ENCODE measurements at places on chromosomes 7 and 10.

- no peak for ATAC-seq
- no peaks in the 10 kb centered on the region for H3K4me1 ChIP-seq
- no peak overlapping the region for H3K27ac ChIP-seq
- H3K27me3 ChIP-seq, result peaks cover 30% of the 10 kb centered on the region
- no peaks in the 10 kb centered on the region for H3K36me3 ChIP-seq
- no peak overlapping the region for H3K4me3 ChIP-seq
Measured at GRCh38 chr10:131814567-131815265, 86.1 kb upstream of the PPP2R2D start.

- H3K27me3 ChIP-seq, result no peaks in the 10 kb centered on the region
- no peak overlapping the region for H3K27ac ChIP-seq
- no peak overlapping the region for H3K4me3 ChIP-seq
- peaks cover 31% of the 10 kb centered on the region for H3K36me3 ChIP-seq
- ATAC-seq, result no peak
Measured at GRCh38 chr7:157208571-157209413, 70.1 kb downstream of the UBE3C start.

- no peaks in the 10 kb centered on the region for H3K27me3 ChIP-seq
- peaks cover 15% of the 10 kb centered on the region for H3K4me1 ChIP-seq
- H3K36me3 ChIP-seq, result peaks cover 28% of the 10 kb centered on the region
Measured at GRCh38 chr10:6119423-6119822, 30.6 kb downstream of the RBM17 start.

- no peak overlapping the region for H3K4me3 ChIP-seq
- H3K27ac ChIP-seq, result no peak overlapping the region
- H3K36me3 ChIP-seq, result no peaks in the 10 kb centered on the region
- H3K27me3 ChIP-seq, result no peaks in the 10 kb centered on the region
- H3K4me1 ChIP-seq, result no peaks in the 10 kb centered on the region
- no peak for ATAC-seq
Measured at GRCh38 chr10:19367176-19367575, 318.6 kb downstream of the MALRD1 start.

DNA sequence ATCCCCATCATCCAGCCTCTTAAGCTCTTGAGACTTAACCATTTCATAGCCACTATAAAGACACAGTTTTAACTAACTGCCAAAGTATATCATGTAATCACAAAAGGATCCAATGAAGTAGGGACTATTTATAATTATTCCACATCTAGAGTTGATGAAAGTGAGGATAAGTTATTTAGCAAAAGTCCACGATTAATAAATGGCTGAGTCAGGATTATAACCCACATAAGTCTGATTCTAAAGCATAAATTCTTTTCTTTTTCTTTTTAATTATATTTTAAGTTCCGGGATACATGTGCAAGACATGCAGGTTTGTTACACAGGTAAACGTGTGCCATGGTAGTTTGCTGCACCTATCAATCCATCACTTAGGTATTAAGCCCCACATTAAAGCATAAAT, 166.1 kb downstream of the PPP1R3A start:
- no peaks in the 10 kb centered on the region for H3K27me3 ChIP-seq
- H3K4me3 ChIP-seq, result no peak overlapping the region
- H3K27ac ChIP-seq, result no peak overlapping the region
- no peaks in the 10 kb centered on the region for H3K4me1 ChIP-seq

DNA sequence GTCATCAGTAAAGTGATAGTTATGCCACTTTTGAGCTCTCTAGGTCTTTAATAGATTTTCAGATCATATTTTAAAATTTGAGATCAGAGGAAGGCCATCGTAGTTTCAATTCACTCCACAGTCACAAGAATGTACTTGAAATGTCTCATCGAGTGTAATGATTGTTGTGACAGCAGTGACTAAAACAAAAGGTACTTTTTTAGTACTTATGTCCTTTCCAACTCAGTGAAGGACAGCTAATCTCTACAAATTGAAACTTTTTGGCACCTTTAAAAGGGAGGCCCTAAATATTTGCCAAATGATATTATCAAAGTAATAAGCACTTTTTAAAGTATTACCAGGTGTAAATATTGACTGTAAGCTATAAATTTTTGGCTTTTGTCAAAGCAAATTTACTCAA, 702.9 kb upstream of the GRM3 start:
- H3K27ac ChIP-seq, result no peak overlapping the region
- ATAC-seq, result no peak
- no peaks in the 10 kb centered on the region for H3K4me1 ChIP-seq

DNA sequence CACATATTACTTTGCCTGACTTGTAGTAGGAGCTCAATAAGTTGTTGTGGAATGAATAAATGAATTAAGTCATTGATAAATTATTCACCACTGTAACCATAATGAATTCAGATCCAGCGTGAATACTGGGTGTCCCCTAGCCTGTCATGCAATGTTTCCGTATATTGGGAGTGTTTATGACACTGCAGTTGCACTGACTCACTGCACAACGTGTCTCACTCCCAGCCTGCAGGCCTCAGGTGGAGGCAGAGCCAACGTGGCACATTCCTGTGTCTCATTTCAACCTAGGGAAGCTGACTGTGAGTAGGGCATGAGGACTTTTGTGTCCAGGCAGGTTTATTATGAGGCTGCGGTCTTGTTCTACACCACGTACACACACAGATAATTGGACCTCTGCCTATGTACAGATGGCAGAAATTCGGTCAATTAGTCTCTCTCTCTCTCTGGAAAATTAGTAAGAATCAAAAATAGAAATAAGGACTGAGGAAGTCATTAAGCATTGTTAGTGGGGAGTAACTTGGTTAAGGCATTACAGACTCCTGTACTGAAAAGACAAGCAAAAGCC, 299.1 kb upstream of the IGFBP3 start:
- no peaks in the 10 kb centered on the region for H3K27me3 ChIP-seq
- no peak overlapping the region for H3K4me3 ChIP-seq
- no peak overlapping the region for H3K27ac ChIP-seq
- no peaks in the 10 kb centered on the region for H3K36me3 ChIP-seq
- ATAC-seq, result no peak
- H3K4me1 ChIP-seq, result no peaks in the 10 kb centered on the region

- ATAC-seq, result no peak
- peaks cover 15% of the 10 kb centered on the region for H3K4me1 ChIP-seq
- H3K4me3 ChIP-seq, result no peak overlapping the region
Measured at GRCh38 chr10:123139521-123140163, 3.9 kb downstream of the HMX3 start.

GRCh38 chr7:44264221-44264931, 61.0 kb downstream of the CAMK2B start:
- H3K27me3 ChIP-seq, result peaks cover 44% of the 10 kb centered on the region
- no peaks in the 10 kb centered on the region for H3K36me3 ChIP-seq
- ATAC-seq, result no peak

DNA sequence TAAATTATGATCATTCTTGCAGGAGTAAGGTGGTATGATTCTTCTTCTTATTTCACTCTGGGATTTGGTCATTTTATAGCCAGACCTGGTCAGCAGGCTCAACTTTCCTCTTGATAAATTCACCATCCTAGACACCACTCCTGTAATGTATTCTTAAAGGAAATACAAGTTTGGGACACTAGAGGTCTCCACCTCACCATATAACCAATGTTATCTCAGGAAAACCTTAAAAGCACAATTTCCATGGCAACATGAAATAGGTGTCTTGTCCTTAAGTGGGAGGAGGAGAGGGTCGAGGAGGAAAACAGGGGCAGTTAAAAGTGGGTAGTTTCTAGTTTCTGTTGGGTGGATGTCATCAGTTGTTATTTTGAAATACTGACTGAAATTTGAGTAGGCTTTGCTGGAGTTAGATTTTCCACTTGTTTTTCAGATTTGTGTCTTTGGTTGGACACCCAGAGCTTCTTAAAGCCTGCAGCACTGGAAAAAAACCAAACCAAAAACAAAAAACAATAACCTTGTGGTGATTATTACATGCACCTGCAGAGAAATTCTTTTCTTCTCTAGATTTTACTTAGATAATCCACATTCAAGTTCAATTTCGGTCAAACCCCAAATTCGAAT, 163.1 kb downstream of the PRKCQ start:
- peak; percentile 53 for ATAC-seq
- H3K4me1 ChIP-seq, result no peaks in the 10 kb centered on the region
- no peaks in the 10 kb centered on the region for H3K27me3 ChIP-seq
- H3K4me3 ChIP-seq, result no peak overlapping the region

DNA sequence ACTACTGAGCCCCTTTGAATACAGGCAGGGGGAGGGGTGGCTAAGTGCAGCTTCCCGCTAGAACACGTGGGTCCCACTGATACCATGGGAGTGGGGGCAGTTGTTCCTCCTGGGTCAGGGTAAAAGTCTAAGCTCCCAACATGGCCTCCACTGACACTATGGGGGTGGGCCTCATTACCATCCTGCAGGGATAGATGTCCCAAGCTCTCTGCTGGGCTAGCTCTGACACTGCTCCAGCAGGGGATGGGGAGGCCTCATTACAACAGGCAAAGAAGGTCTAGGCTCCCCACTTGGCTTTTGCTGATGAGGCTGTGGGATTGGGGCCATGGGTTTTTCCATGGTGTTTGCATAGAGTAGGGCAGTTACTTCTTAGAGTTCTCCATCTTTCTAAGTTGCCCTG, 51.5 kb downstream of the STK17A start:
- H3K36me3 ChIP-seq, result peaks cover 67% of the 10 kb centered on the region
- no peaks in the 10 kb centered on the region for H3K27me3 ChIP-seq
- H3K27ac ChIP-seq, result peak overlapping the region; percentile 79
- ATAC-seq, result no peak

GRCh38 chr10:84015877-84016595, 123.3 kb upstream of the GHITM start:
- H3K27ac ChIP-seq, result no peak overlapping the region
- peaks cover 5% of the 10 kb centered on the region for H3K36me3 ChIP-seq
- no peak overlapping the region for H3K4me3 ChIP-seq
- H3K27me3 ChIP-seq, result peaks cover 53% of the 10 kb centered on the region
- ATAC-seq, result no peak

GRCh38 chr10:14327527-14327926, 3.2 kb downstream of the FRMD4A start:
- H3K36me3 ChIP-seq, result no peaks in the 10 kb centered on the region
- H3K4me1 ChIP-seq, result no peaks in the 10 kb centered on the region
- no peak overlapping the region for H3K4me3 ChIP-seq
- H3K27ac ChIP-seq, result no peak overlapping the region
- ATAC-seq, result no peak

DNA sequence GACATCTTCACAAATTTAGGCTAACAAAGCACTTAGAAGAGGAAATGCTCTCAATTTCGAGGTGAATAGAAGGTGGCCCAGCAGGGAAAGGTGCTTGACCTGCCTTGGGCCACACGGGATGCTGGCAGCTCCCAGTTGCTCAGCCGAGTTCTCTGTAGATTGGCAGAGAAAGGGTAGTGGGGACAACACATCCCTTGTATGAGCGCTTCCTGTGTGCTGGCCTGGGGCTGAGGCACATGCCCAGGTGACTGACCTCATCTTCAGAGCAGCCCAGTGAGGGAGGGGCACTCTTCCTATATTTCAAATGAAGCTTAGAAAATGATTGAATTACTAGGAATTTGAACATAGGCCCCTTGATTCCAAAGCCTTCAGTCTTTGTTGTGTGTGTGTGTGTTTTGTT, 20.2 kb downstream of the BAG3 start:
- H3K27me3 ChIP-seq, result no peaks in the 10 kb centered on the region
- ATAC-seq, result no peak
- H3K4me3 ChIP-seq, result no peak overlapping the region
- no peak overlapping the region for H3K27ac ChIP-seq
- peaks cover 27% of the 10 kb centered on the region for H3K36me3 ChIP-seq

- no peak for ATAC-seq
- no peaks in the 10 kb centered on the region for H3K36me3 ChIP-seq
- H3K4me3 ChIP-seq, result no peak overlapping the region
Measured at GRCh38 chr10:129075508-129075907, 391.5 kb upstream of the MGMT start.

GRCh38 chr7:91206361-91206960, 57.8 kb upstream of the FZD1 start:
- no peak for ATAC-seq
- no peaks in the 10 kb centered on the region for H3K27me3 ChIP-seq
- peaks cover 71% of the 10 kb centered on the region for H3K36me3 ChIP-seq
- H3K4me3 ChIP-seq, result no peak overlapping the region

GRCh38 chr10:86360657-86361056, 5.9 kb downstream of the GRID1 start:
- H3K4me3 ChIP-seq, result no peak overlapping the region
- no peak overlapping the region for H3K27ac ChIP-seq
- H3K36me3 ChIP-seq, result no peaks in the 10 kb centered on the region
- peaks cover 36% of the 10 kb centered on the region for H3K4me1 ChIP-seq

DNA sequence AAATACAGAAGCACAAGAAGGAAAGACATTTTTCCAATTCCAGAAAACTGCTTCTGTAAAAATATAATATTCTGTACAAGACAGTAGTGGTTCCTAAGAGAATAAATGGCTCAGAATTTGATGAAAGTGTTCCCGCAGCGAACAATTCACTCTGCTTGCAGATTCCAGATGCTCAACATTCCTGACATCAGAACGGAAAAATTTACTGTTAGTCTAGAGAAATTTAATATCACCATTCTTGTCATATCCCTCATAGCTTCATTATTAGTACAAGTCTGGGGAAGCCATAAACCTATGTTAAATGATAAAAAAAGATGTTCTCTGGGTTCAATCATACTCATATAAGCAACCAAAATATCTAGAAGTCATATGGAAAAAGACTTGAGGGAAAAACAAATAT, 83.6 kb downstream of the MPP7 start:
- H3K27ac ChIP-seq, result no peak overlapping the region
- H3K27me3 ChIP-seq, result no peaks in the 10 kb centered on the region
- ATAC-seq, result no peak
- H3K4me1 ChIP-seq, result peaks cover 7% of the 10 kb centered on the region

DNA sequence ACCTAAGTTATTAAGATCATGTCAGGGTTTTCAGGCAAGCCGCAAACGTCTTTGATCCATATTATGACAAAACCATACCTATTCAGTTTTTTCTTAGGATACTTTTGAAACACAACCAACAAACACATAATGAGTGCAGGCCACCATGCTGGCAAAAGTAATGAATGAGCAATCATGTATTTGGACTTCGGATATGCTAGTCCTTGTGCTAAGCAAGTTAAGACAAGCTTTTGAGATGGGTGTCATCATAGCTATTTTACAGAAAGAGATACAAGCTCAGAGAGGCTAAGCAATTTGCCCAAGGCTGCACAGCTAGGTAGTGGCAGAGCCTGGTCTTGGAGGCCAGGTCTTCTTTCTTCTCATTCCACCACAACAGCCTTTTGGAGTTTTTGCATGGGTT, 12.5 kb upstream of the KCNK18 start:
- no peaks in the 10 kb centered on the region for H3K36me3 ChIP-seq
- no peak overlapping the region for H3K4me3 ChIP-seq
- no peak overlapping the region for H3K27ac ChIP-seq
- no peaks in the 10 kb centered on the region for H3K4me1 ChIP-seq
- no peak for ATAC-seq

- no peak overlapping the region for H3K4me3 ChIP-seq
- ATAC-seq, result no peak
- H3K4me1 ChIP-seq, result peaks cover 18% of the 10 kb centered on the region
Measured at GRCh38 chr7:44238116-44238695, 37.4 kb downstream of the YKT6 start.
